ENCODE measurements at places on chromosomes 2 and 18.

DNA sequence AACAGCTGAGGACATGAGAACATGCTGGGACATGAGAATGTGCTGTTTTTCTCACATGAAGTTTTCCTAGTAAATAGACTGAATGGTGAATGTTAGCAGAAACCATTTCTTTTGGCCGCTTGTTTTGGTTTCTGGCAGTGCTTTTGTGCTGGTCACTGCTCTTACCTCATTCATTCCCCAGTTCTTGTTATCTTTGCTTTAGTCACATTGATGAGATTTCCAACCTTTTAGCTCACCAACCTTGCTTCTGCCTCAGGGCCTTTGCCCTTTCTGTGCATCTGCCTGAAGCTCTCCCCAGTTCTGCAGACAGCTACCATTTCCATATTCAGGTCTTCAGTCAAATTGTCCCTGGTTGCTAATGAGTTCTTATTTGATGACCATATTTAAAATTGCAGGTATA, 91.6 kb downstream of the PTPRM start:
- peak; percentile 42 for DNase-seq

DNA sequence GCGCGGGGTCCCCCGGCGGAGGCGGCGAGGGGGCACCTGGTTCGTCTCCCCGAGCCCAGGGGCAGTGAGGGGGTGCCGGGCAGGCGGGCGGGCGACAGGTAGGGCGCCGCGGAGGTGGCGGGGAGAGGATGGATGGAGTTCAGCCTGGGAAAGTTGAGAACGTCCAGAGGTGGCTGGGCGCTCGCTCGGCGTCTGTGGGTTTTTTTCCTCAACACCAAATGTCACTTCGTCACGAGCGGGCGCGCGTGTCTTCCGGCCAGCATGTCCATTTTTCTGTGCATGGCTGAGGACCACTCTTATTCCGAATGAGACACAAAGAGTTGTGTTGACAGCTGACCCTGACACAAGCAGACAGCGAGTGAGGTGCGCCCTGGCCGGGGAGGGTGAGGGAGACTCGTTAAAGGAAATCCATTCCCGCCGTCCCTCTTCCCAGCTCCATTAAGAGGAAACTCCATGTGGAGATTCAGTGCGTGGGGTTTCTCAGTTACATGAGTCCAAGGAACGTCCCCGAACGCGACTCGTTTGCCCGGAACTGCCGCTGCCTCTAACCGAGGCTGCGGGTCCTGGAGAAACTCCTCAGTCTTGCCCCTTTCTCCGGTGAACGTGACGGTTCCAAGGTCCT, 859 bp downstream of the GREB1L start:
- no peak for DNase-seq

DNA sequence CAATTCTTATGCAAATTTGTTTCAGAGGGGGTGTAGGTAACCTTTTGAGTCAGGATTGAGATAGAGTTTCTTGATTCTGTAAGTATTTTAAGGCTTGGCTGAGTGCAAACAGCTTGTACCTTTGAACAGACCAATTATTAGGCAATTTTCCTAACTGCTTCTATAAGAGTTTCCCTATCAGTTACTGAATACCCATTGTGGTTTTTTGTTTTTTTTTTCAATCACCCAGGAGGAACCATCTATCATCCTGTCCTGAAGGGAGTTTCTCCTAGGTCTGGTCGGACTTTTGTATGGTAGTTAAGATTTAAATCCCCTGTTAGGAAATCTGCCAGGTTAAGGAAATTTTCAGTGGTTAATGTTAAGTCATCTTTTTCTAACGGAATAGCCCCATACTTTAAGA, 319.4 kb upstream of the SLC39A10 start:
- no peak for DNase-seq

GRCh38 chr2:1648241-1649102, 95.8 kb downstream of the PXDN start:
- no peak for DNase-seq

DNA sequence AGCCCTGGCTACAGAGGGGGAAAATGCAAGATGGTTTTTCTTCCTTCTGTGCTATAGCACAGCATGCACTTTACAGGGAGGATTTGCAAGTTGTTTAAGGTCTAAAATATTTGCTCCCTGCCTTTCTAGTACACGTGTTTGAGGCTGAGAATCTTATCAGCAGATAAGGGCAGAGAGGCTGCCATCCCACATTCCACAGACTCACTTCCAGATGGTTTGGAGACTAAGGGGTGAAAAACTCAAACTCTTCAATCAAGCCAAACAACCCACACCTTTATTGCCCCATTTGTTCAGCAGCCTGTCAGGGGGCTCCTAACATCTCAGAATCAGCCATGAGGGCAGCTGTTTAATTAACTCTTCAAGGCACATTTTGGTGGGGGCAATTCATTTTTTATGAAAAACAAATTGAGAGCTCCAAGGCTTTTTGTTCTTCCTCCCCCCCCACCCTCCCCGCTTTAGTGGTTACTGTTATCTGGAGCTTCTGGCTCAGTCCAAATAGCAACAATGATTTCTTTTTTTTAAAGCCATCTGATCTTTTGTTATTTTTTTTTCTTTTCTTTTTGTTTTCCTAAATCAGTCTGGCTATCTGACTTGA, 242.6 kb upstream of the NT5C1B start:
- peak; percentile 42 for DNase-seq

DNA sequence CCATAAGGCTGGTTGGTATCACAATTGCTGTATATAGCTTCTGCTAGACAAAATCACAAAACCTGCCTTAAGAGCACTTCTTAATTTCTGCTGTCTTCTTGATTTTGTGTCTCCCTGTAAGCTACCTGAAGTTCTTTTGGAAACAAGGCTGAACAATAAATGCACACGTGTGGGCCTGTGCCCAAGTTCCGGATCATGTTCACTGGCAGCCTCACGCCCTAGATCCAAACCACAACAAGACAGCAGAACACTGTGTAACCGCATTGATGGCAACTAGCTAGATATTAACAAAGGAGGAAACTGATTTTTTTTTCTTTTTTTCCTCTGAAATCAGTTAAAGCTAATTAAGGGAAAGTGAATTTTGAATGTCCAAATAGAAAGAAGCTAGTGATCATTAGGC, 81.5 kb upstream of the LYPD6B start:
- no peak for DNase-seq

Measured in choroid plexus epithelial cell (primary cell).